ENCODE measurements at places on chromosomes 3 and 15.

DNA sequence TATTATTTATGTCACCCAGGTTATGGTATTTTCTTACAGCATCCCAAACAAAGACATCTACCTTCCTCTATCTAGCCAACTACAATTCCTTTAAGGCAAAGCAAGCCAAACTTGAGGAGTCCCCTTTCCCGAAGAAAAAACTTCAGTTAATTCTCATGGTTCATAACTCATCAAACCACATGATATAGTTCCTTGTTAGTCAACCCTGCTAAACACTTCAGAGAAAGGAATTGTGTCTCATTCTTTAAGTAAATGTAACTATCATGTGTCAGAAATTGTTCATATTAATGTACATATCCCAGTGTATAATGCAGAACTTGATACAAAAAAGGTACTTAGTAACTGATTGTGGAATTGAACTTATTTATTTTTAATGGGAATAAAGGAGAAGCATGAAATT, 44.4 kb downstream of the ST3GAL6 start:
- no peak for DNase-seq

DNA sequence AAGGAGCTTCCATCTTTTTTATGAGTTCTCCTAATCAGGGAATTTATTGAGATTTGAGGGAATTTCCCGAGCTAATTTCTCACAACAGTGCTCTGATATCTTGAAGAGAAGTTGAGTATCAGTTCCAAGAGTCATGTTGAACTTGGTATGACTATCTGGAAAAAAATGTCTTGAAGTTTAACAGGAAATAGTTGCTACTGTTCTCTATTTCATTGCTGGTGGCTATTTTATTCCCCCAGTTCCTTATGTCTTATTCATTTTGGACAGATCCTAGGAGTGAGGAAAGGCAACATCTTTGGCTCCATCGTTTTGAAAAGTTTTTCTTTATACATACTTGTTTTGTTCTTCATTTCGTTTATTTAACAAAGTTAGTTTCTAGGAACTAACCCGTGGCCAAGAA, 307.8 kb upstream of the AGTR1 start:
- DNase-seq: no peak

DNA sequence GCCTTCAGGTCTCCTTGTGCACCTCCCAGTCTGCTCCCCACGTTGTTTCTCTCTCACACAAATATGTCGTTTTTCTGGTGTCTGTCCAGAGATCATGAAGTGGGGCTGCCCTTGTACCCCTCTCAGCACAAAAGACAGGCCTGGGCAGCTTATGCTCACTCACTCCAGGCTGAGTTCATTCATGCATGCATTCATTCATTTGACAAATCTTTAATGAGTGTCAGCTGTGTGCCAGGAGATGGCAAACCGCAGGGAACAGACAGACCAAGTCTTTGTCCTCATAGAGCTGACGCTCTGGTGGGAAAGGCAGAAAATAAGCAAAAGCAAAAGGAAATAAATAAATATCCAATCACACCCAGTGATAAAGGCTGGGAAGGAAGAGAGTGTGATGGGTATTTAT, 7.6 kb upstream of the TRH start:
- no peak for DNase-seq

GRCh38 chr15:70093070-70093469, 4.6 kb downstream of the TLE3 start:
- no peak for DNase-seq

DNA sequence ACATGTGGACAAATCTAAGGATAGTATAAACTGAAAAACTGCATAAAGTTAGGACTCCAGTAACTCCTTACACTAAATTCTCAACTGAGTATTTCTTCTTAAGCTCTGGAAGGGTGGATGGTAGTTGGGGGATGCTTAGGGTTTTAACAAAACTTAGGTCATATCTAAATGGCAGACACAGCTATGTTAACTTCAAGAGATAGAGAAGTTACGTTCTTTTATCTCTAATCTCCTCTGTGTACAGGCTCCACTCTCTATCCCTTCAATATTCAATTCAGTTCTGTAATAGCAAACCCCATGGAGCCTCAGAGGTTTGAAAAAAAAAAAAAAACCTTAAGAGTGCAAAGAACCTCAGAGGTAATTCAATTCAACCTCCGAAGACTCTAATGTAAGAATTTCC, 3.1 kb downstream of the CMTM6 start:
- no peak for DNase-seq

GRCh38 chr3:4711680-4711992, 218.5 kb downstream of the ITPR1 start:
- no peak for DNase-seq

DNA sequence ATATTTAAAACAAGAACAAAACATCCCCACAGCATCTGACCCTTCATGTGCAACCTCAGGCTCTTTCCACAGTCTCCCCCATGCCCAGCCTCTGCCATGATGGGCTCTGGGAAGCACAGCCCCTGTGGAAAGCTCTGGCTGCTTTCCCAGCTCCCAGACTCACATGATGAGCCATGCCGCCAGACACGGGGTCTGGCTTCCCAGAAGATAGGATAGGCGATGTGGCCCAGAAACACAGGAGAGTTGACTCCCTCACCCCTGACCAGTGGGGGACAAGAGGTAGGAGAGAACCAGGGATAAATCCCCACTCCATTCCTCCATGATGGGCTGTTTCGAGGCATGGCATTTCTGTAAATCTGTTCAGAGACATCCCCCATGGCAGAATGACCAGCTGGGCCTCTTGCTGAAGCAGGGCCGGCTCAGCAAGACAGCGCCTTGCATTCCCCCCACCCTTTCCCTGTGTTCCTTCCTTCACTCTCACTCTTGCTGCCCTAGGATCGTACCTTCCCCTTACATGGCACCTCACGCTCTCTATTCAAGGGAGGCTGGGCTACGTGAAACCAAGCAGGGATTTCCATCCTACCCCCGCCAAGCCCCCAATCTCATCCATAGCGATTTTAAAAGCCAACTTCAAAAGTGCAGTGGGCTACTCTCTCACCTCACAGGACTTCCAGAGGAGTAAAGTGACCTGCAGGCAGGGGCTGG, 192.4 kb downstream of the ABHD5 start:
- no peak for DNase-seq

- DNase-seq: no peak
Observed at GRCh38 chr3:160009525-160009924, 20.9 kb downstream of the IL12A start.

GRCh38 chr3:182212479-182213076, 500.9 kb downstream of the SOX2 start:
- no peak for DNase-seq

DNA sequence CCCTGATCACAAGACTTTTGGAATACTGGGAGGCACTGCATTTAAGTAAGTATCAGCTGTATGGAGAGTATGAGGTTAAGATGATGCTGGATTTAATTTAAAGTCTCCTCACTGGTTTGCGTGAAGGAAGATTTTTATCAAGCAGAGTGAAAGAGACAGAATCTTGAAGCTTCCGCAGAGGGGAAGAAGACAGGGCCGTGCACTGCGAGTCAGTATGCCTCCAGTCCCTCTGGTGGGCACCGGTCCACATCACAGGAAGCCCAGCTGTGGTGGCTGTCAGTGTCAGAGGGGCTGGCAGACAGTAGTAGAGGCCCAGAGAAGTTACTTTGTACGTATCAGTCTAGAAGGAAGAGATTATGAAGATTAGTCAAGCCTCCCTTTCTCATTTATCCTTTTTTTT, 379.0 kb upstream of the TPRG1 start:
- DNase-seq: peak; percentile 20

GRCh38 chr3:149648525-149648924, 9.3 kb downstream of the WWTR1 start:
- DNase-seq: no peak

DNA sequence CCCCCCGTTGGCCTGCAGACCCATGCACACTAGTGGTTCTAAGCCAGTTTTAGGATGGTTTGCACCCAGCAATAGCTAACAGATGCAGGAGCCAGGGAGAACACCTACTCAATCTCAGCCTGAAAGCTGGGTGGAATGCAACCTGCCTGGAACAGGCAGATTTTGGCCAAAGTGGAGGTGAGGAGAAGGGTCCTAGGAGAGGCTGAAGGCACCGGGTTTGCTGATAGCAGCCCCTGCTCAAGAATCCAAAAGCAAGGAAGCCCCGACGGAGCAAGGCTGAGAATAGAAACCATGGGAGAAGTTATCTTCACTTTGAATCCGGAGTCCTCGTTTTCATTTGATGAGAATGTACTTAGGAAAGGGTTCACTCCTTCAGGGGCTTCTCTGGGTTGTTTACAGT, 9.9 kb downstream of the RRP9 start:
- DNase-seq: no peak

DNA sequence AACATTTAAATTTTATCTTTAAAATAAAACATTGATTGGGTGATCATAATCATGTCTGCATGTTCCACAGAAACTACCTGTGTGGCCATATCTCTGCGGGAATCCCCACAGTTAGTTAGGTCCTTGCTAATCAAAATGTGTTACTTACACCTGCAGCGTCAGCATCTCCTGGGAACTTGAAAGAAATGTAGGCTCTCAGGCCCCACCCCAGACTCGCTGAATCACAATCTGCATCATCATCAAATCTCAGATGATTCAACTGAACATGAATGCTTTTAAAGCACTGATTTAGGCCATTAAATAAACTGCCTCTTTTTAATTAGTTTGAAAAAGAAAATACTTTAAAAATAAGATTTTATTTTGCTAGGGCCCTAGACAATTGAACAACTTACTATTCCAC, 577.8 kb downstream of the PYDC2 start:
- DNase-seq: no peak

- DNase-seq: no peak
Observed at GRCh38 chr3:11206316-11206715, 52.0 kb downstream of the HRH1 start.

DNA sequence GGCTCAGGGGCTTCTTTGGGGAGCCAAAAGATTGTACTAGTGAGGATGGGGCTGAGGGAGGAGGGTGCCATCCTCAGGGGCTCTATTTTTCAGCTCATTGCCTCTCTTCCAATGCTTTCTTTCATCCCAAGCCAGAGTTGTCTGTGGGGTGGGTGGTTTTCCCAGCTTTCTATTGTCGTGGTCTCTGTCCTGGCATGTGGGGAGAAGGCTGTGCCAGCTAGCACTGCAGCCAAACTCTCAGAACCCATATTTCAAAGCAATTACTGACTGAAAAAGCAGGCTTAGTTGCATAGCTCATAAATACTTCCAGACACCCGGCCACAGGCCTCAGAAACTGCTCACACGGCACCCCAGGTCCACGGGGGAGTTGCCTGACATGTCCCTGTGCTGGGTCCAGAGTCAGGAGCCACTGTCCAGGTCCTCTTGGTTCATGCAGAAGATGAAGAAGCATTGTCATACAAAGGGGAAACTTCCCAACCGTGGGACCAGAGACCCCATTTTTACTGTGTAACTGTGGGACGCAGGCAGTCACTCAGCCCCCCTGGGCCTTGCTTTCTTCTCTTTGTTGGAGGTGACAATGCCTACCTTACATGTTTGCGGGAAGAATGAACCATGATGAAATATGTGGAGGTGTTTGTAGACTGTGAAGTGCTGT, 27.6 kb downstream of the FGD5 start:
- DNase-seq: no peak

DNA sequence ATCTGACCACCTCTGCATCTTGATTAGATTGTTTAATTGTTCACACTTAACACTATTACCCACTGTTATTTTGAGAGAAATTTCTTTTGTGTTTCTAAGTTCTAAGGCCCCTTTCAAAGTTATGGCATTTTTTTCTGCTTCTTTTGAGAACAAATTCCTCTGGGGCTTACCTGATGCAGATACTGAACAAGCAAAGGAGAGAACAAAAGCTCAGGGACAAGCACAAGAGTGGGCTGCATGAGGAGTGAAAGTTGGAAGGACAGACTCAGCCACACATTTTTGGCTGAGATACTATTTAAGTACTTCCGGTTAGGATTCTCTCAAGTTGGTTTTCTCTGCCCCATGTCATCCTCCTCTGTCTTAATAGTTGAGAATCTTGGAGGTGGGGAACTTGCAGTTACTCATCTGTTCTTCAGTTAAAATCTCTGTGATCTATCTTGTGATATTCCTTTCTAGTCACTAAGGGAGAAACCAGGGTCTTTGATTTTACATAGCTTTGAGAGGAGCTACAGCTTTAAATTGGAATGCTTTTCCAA, 54.7 kb downstream of the CMTM6 start:
- no peak for DNase-seq

- peak; percentile 85 for DNase-seq
Observed at GRCh38 chr15:99507504-99508310, 58.1 kb upstream of the MEF2A start.

GRCh38 chr3:77436908-77437307, 397.0 kb downstream of the ROBO2 start:
- no peak for DNase-seq

- DNase-seq: no peak
Observed at GRCh38 chr3:78792733-78793132, 975.1 kb downstream of the ROBO1 start.

- DNase-seq: no peak
Observed at GRCh38 chr15:91988071-91988470, 134.6 kb downstream of the SLCO3A1 start.

DNA sequence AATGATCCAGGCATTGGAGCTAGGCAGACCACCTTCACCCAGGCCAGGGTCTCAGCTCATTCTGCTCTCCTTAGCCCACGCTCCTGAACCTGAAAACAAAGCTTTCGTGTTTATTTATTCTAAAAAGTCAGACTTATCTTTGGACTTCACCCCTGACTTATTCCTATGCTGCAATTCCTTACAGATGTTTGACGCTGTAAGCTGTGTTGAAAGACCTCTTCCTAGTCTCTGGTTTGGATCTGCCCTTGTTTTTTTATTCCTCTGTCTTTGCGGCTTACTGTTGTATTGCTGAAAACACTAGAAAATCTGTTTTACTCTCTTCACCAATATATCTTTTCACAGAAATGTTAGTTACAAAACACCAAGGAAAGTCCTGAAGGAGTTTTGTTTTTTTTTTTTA, 40.5 kb upstream of the LDHAL6B start:
- DNase-seq: no peak
